ENCODE measurements at places on chromosomes 1 and 21.
A peak's percentile ranks its signal among the peaks of the same experiment; 100 is the strongest.

DNA sequence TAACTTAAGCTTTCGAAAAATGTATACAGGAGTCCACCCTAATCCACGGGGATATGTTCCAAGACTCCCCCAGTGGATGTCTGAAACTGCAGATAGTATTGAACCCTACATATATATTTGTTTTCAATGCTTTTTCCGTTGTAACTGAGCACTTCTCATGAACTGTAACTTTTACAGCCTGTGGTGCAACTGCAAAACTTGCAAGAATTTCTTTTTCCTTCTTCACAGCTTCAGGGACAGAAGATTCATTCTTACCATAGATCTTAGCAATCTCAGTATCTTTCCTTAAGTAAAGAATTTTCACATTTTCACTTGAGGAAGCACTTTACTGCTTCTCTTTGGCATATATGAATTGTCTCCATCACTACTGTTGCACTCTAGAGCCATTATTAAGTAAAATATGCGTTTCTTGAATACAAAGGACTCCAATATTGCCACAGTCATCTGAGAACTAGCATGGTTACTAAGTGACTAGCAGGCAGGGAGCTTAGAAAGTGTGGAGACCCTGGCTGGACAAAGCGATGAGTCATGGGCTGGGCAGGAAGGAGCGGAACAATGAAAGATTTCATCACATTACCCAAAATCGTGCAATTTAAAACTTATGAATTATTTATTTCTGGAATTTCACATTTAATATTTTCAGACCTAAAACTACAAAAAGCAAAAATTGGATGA is 14.1 kb downstream of the DPYD start:
- DNase-seq, result no peak

- no peak for DNase-seq
Observed at GRCh38 chr1:25867210-25867991, 8.1 kb downstream of the PAQR7 start.

DNA sequence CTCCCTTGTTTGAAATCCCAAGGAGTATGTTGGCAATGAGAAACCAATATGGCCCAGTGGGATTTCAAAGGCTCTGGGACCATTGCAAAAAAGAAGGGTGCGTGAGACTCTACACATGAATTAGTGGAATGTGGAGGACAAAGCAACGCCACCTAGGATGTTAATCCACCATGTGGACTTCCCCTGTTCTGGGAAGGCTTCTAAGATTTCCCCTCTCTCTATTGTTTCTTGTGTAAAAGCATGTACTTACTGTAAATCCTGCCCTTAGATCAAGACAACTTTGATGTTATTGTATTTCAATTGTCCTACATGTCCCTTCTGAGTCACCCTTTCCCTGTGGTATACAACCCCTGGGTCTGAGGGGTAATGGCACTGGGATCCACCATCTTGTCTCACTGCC is 4.7 kb upstream of the ACADM start:
- DNase-seq, result no peak

DNA sequence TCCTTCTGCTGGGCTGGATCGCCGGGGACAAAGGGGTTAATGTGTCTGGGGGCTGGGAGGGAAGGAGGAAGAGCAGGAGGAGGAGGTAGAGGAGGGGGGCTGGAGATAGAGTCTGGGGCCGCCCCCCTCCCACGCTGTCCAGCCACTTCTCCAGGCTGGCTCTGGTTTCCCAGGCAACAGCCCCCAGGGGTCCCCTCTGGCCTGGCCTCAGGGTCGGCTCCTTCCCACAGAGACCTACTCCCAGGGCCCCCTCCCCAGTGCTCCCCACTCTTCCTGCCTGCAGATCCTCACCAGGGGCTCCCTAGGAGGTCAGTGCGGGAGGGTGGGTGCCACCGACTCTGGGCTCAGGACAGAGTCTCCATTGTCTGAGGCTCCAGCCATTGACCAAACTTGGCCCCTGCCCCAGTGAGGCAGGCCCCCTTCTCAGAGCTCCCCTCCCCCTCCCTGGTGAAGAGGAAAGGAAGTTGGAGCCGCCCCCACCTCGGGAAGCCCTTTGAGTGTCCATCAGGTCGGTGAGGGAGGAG is 34.1 kb downstream of the ARHGEF10L start:
- no peak for DNase-seq

GRCh38 chr21:20721151-20721550 is 277.1 kb upstream of the NCAM2 start:
- no peak for DNase-seq

DNA sequence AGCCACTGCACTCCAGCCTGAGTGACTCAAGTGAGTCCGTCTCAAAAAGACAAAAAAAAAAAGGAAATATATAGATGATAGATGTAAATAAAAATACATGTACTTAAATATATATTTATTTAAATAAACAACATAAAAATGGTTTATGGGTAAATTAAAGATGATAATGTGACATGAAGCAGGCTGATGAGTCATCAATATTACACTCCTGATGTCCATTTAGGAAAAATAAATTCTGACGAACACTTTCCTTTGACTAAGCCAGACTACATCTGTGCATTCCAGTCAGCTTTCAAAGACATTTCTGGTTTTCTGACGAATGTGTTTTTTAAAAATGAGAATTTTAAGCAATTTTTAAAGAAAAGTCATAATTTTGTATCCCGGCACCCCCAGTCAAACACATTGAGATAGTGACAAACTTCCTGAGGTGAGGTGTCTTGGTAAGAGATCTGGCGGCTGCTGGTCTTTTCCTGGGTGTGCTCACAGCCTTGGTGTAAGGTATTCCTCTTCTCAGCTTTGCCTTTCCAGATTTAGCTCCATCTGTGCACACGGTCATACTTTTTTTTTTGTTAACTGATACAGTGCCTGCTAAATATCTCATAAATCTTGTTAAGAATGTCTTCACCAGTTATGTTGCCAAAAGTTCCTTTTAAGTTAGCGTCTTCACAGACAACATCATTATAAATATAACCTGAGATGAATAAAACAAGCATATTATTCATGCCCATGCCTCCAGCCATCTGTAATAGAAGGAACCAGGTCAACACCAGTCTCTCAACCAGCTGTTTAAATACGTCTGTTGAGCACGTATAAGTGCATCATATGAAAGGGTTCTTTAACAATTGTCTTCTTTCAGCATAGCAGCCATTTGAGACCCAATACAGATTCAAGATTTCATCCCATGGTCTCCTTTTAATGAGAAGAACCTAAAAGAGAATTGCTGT is 214.5 kb upstream of the PLD5 start:
- DNase-seq, result no peak

GRCh38 chr1:42721926-42722325 is 18.1 kb downstream of the CLDN19 start:
- no peak for DNase-seq

GRCh38 chr1:88204111-88204510 is 480.0 kb upstream of the PKN2 start:
- DNase-seq, result no peak

DNA sequence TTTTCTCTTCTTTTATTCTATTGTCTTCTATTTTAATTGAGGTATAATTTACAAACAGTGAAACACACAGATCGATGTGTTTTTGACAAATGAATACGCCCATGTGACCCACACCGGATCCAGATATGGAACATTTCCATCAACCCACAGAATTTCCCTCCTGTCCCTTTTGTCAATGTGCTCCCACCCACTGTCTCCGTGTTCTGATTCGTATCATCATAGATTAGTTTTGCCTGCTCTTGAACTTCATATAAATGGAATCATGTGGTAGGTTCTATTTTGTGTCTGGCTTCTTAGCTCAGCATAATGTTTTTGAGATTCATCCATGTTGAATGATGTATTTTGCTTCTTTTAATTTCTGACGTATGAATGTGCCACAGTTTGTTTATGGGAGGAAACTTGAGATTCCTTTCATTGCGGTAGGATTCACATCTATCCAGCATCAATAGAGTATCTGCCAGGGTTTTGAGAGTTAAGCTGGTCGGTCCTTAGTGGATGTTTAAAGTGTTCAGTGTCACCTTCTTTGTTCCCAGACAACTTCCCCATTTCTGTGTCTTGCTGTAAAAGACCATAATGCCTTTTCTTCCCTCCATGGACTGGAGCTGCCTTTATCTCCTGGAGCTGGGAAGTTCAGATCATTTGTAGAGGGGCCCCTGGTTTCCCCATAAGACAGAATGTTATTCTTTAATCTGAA is 14.7 kb downstream of the NAV1 start:
- no peak for DNase-seq

GRCh38 chr1:239353536-239353935 is 32.8 kb upstream of the CHRM3 start:
- DNase-seq, result no peak

DNA sequence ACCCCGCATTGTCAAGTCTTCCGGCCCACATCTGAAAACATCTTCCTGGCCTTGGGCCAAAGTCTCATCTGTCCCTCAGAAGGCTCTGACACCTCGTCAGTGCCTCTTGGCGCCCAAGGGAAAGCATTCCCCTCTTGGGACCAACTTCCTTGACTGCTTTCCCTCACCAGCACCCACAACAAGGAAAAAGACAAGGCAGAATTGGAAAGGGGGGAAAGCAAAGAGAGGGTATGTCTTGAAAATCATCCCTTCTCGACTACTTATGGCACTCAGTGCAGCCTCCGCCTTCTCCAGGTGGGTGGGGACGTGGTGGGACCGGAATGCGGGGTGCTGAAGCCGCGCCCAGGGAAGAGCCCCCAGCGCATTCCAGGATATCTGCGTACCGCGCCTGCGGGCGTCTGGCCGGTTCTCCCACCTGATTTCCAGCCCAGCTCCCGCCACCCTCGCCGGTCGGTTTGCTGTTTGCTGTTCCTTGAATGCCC is 554 bp upstream of the SLC39A1 start:
- DNase-seq, result no peak

GRCh38 chr1:203453016-203453415 is 22.6 kb upstream of the PRELP start:
- no peak for DNase-seq

GRCh38 chr1:245133995-245134715 is 20.6 kb upstream of the KIF26B start:
- no peak for DNase-seq

- peak; percentile 85 for DNase-seq
Observed at GRCh38 chr1:30707412-30708360, 15.7 kb downstream of the MATN1 start.

GRCh38 chr1:115507901-115508300 is 133.9 kb upstream of the VANGL1 start:
- DNase-seq, result no peak

GRCh38 chr1:50750021-50750619 is 209.9 kb downstream of the FAF1 start:
- DNase-seq, result no peak

DNA sequence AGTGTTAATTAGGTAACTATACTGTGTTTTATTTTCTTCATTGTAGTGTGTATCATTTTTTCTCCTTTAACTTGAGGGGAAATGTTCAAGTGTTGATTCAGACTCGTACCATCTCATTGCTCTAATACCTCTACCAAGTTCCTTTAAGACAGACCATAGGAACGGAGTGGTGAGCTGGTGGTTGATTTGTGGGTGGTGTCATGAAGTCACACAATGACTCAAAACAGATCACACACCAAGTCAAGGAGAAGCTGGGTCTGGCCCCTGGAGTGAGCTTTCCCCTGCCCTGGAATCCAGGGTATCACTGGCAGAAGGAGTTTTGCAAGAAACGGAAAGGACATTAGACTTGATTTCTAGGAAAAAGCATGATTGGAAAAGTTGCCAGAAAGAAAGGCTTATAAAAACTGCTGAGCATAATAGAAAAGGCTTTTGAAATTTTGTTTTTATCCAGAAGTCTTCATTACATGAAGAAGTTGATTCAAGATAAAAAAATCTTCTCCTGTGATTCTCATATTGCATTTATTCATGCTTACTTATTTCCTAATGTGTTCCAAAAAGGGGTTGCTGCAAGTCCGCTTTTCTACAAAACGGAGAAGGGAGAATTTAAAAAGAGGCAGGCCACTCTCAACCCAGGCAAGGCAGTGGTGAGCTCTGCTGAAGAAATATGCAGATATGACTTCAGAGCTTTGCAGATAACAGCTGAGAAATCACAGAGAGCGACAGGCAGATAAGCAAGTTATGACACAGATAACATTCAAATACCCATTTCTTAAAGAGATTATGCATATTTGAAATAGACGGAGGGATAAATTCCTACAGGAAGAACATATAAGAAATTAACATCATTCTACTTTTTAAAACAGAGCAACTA is 79.7 kb downstream of the TBX19 start:
- DNase-seq, result no peak

GRCh38 chr1:179007233-179007632 is 18.5 kb upstream of the FAM20B start:
- no peak for DNase-seq

DNA sequence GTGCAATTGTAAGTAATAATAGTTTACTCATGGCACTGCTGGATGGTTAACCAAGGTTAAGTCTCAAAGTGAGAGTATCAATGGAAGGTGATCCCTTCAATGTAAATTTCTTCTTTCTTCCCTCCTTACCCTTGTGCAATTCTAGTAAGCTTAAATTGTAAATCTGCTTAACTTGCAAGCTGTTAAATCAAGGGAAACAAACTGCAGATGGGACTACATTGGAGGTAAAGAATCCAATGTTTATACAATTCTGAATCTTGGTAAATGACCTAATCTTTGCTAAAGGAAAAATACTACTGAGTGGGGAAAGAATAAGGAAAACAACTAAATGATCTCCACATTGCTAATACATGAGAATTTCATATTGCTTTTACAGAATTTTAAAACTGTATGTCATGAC is 6.7 kb upstream of the CD55 start:
- no peak for DNase-seq

GRCh38 chr1:33635336-33636012 is 163.0 kb downstream of the ZSCAN20 start:
- no peak for DNase-seq

DNA sequence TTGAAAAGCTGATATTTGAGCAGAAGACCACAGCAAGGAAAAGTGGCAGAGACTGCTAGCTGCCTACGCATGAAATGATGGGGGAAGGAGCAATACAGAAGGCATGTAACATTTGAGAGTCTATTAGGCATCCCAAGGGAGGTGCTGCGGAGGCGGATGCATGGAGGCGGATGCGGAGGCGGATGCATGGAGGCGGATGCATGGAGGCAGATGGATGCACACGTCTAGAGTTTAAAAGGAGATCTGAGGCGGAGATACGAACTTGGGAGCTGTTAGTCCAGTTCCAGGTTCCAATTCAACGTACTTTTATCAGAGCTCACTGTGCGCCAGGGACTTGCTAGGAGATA is 744 bp upstream of the DDX20 start:
- no peak for DNase-seq

DNA sequence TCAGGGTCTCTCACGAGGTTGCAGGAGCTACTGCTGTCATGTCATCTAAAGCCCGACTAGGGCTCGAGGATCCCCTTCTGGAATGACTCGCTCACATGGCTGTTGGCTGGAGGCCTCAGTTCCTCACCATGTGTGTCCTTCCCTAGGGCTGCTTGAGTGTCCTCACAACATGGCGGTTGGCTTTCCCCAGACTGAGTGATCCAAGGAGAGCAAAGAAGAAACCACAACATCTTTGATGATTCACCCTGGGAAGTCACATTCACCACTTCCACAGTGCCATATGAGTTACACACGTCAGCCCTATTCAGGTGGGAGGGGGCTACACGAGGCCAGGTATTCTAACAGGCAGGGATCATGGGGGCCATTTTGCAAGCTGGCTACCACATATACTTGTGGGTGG is 64.9 kb downstream of the FHAD1 start:
- no peak for DNase-seq

- no peak for DNase-seq
Observed at GRCh38 chr1:54814126-54814498, 13.0 kb upstream of the TTC22 start.

Measured in GM13976 (cell line).